Activated CD4-positive, alpha-beta T cell treated with anti-CD3 and anti-CD28 coated beads, Interleukin-10, Interleukin-2, amounts not matched to agents 100 ng/mL and 50 ng/mL, durations not matched to agents 16 hours and 8 hours (primary cell): ENCODE measurements at places on chromosomes 6 and 20.

DNA sequence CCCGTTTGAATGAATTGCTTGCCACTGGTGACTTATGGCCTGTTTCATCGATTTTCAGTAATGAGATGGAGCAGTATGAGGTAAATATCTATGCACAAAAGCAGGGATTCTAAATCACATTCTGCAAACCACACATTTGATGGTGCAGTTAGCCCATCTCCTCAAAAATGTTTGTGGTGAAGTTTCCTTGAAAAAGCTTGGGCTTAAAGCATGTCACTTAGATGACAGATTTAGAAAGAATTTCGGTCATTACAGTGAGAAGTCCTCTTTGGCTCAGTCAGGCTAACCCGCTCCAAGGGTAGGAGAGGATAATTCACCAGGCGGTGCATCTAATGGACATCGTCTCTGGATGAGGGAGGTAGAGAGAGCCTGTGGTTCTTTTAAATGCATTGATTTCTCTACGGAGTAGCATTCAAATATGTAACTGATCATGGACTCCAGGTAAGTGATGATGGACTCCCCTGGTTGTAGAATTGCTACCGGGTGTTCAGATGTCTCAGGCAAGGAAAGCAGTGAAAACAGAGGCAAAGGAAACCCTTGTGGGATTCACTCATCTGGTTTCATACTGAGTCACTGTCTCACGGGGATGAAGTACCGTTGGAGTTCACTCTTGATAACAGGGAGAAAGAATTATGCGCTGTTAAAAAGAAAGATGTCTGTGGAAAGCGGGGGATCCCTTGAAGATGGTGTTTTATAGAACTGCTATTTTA is 65.3 kb downstream of the AIG1 start:
- DNase-seq: peak; percentile 26

- no peak for DNase-seq
These were observed 32.5 kb downstream of the SPDEF start for GRCh38 chr6:34523441-34524206.

DNA sequence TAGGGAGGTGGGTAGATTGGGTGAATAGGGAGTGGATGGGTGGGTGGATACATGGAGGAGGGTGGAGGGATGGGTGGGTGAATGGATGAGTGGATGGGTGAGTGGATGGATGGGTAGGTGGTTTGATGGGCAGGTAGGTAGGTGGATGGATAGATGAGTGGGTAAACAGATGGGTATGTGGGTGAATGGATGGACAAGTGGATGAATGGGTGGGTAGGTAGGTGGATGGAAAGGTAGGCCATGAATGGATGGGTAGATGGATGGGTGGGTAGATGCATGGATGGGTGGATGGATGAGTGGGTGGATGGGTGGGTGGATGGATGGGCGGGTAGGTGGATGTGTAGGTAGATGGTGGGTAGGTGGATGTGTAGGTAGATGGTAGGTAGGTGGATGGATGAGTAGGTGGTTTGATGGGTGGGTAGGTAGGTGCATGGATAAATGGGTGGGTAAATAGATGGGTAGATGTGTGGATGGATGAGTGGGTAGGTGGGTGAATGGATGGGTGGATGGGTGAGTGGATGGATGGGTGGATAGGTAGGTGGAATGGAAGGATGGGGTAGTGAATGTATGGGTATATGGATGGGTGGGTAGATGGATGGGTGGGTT is 51.4 kb downstream of the NPEPL1 start:
- no peak for DNase-seq

DNA sequence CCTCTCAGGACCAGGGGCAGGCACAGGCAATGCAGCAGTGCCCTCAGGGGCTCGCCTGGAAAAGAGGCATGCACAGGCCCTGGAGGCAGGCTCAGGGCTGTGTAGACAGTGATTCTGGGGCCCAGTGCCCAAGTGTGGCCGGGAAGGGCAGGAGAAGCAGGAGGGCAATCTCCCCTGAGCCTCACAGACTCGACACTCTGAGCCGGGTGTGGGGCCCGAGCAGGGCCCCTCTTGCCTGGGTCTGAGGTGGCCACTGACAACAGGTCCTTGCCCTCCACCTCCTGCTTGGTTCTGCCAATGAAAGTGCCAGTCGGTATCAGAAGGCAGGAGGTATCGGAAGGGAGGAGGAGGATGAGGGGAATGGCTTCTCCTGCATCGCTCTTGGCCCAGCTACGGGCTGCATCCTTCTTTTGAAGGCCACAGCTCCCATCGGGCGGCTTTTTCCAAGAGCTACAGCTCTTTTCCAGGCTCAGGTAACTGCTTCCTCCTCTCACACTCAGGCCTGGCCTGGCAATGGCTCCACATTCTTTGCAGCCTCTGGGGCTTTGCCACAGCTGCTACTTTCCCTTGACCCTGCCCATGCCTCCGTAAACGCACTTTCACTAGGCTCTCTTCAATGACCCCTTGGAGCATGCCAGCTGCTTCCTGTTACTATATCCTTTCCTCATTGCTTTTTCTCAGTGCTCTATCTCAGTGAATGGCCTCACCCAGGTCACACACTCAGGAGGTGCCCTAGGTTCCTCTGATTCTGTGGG is 24.5 kb downstream of the GABRR2 start:
- DNase-seq: no peak

- no peak for DNase-seq
These were observed 111.3 kb downstream of the LY86 start for GRCh38 chr6:6699741-6700367.

DNA sequence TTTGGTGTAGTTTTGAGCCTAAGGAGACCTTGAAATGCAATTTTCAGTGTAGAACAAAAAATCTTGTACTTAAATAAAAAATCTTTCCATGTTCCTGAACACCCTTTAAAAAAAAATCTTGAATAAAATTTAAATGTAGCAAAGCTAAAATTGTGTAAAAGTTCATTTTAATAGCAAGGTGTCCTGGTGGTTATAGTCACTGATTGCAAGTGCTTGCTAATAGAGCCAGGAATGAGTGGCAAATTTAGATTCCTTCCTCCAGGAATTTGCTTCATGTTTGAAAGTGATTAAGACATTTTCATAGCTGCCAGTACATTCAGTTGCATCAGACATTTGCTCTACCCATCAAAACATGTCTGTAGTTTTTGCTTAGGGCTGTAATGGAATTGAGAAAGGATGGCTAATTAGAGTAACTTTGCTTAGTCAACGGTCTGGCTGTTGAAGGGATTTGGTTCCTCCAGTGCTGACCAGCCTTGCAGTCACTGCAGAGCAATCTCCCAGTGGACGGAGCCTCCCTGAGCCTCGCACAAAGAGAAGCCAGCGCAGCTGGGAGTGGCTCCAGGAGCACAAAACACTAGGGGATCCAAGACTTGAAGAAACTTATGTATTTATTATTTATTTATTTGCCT is 36.5 kb downstream of the AKAP12 start:
- no peak for DNase-seq

DNA sequence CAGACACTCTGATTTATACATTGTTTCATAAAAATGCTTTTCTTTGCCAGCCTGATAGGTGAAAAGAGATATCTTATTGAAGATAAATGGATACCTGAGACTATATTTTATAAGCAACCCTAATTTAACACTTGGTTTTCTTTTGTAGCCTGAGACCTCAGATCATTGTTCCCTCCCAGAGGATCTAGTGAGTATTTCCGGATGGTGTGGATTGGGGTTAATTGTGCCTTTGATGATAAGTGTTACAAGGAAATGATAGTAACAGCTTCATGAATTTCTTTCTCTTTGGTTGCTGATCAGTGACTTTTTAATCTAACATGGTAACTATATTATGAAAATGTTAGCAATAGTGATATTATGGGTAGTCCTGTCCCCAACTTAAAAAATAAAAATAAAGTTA is 30.4 kb downstream of the KDM1B start:
- no peak for DNase-seq

GRCh38 chr6:79189760-79190350 is 44.6 kb downstream of the HMGN3 start:
- DNase-seq: no peak

GRCh38 chr6:148287623-148288333 is 54.9 kb upstream of the SASH1 start:
- no peak for DNase-seq

GRCh38 chr6:136547336-136547735 is 2.9 kb downstream of the MAP7 start:
- DNase-seq: no peak

- DNase-seq: no peak
These were observed 847.0 kb downstream of the PHF3 start for GRCh38 chr6:64482631-64483030.

- no peak for DNase-seq
These were observed 555.8 kb upstream of the EPHA7 start for GRCh38 chr6:93975159-93975558.

- DNase-seq: no peak
These were observed 96.9 kb downstream of the SOX4 start for GRCh38 chr6:21690489-21690888.

- DNase-seq: no peak
These were observed 32.8 kb downstream of the APCDD1L start for GRCh38 chr20:58482416-58482815.

DNA sequence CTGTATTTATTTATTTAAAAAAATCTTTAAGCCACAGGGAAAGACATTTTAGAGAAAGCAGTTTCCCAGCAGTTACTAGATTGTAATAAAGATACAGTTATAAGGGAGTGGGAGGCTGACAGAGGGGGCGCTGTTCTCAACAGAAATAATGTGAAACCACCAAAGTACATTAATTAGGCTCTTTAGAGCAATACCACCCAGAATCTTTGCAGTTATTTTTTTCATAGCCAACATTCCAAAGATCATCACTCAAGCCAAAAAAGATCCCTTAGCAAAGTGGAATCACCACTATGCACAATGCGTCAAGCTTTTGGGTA is 331.3 kb upstream of the DEFB112 start:
- no peak for DNase-seq

- DNase-seq: no peak
These were observed 665.4 kb downstream of the EPM2A start for GRCh38 chr6:145069966-145070365.

- DNase-seq: no peak
These were observed 862 bp upstream of the TFAP2C start for GRCh38 chr20:56628015-56628872.

GRCh38 chr6:75546381-75546780 is 52.8 kb upstream of the FILIP1 start:
- peak; percentile 16 for DNase-seq

- DNase-seq: no peak
These were observed 51.9 kb downstream of the CEBPB start for GRCh38 chr20:50242548-50242862.

- DNase-seq: no peak
These were observed 41.2 kb upstream of the PDE10A start for GRCh38 chr6:165704045-165704748.

DNA sequence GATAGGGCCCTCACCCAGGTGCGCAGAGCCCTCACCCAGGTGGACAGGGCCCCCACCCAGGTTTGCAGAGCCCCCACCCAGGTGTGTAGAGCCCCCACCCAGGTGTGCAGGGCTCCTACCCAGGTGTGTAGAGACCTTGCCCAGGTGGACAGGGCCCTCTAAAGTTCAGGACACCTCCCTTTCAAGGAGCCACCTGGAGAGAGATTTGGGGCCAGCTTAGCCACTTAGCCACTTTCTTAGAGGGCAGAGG is 280.2 kb downstream of the TAF4 start:
- DNase-seq: no peak

DNA sequence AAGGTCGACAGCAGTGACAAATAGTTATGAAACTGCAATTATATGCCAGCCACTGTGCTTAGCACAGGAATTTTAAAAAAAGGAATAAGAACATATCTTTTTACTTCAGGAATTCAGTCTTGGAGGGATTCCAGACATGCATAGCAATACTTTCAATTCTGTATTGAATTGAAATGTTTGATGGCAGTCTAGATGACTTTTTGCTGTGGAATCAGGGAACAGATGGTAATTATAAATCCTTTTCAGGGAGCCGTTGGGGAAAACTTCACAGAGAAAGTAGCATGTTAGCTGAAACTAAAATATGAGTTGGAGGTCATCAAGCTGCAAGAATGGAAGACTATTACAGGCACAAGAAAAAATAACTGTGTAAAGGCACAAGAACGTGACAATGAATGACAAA is 74.8 kb downstream of the IMPG1 start:
- no peak for DNase-seq

GRCh38 chr20:823574-823902 is 10.0 kb upstream of the FAM110A start:
- no peak for DNase-seq

- DNase-seq: no peak
These were observed 22.8 kb downstream of the RGS17 start for GRCh38 chr6:153108315-153108714.

DNA sequence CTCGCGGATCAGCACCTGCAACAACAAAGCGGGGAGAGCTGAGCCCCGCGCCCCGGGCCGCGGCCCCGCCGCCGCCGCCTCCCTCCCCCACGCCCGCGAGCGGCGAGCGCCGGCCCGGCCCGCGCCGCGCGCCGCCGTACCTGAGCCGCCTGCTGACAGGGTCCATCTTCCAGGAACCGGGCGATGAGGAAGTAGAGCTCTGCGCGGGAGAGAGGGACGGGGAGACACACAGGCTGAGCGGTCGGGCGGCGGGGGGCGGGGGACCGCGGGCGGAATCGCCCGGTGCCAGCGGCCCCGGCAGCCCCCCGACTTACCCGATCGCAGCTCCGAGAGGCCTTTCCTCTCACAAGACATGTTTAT is 359 bp downstream of the PHIP start:
- peak; percentile 57 for DNase-seq

GRCh38 chr6:151740820-151741219 is 66.7 kb upstream of the ESR1 start:
- no peak for DNase-seq

GRCh38 chr6:131281471-131282270 is 146.4 kb downstream of the AKAP7 start:
- DNase-seq: peak; percentile 47
